ENCODE measurements at places on chromosomes 12 and 14.

- no peak for DNase-seq
Observed at GRCh38 chr12:50734409-50735263, 29.3 kb upstream of the ATF1 start.

DNA sequence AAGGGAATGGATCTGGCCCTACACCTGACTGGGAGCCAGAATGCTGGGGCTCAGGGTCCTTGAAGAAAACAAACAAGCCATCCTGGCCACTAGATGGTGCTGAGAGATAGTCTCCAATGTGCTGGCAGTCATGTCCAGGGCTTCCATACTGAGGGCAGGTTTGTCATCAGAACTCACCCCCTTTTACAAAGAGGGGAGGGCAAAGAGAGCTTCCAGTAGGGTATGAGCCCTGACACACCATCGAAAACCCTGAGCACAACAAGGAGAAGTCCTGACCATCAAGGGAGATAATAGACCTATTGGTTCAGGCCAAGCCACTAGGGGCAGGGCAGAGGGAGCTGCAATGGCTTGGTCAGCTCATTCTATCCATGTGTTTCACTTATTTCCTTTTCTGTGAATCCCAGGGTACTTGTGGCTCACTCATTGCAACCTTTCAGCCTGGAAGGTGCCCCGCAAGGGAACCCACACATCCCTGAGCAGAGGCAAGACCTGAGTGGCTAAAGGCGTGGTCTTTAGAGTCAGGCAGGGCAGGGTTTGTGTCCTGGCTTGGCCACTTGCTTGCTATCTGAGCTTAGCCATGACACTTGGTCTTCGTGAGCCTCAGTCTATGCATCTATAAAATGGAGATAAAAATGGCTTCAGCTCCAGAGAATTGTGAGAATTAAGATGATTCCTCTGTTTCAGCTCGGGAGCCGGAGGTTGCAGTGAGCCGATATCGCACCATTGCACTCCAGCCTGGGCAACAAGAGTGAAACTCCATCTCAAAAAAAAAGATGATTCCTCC, 6.2 kb upstream of the PLEKHH1 start:
- peak; percentile 39 for DNase-seq

GRCh38 chr12:47458279-47458678, 247.6 kb downstream of the RPAP3 start:
- no peak for DNase-seq

GRCh38 chr12:89173096-89173495, 179.2 kb downstream of the DUSP6 start:
- no peak for DNase-seq

DNA sequence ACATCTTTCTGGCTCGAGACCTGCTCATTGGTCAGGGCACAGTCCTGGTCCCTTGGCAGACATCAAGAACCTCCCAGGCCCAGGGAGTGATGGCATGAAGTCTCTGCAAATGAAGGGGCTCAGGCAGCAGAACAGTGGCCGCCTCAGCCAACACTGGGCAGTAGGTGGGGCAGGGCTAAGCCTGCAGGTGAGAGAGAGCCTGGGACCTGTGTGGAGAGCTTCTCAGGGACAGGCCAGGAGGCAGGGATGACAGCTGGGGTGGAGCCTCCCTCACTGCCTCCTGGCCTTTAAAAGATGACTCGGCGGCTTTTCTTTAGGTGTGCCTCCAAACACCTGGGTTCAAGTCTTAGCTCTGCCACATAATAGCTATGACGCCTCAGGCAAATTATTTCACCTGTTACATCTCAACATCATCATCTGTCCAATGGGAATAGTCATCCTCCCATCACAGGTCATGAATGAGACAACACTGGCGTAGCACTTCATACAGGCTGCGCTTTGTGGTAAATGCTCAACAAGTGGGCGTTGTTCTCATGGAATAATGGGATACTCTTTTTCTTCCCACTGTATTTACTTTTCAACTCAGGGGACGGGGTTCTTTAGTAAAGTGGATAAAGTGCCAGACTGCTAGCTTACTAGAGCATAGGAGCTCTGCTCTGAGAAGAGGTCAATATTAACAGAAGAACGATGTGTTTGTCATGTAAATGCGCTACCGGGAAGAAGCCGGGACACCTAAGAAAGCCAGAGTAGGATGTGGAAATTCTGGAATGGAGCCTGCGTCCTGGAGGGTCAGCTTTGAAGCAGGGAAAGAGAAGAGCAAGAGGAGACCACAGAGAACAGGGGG, 277.4 kb downstream of the FOXN3 start:
- DNase-seq = no peak

DNA sequence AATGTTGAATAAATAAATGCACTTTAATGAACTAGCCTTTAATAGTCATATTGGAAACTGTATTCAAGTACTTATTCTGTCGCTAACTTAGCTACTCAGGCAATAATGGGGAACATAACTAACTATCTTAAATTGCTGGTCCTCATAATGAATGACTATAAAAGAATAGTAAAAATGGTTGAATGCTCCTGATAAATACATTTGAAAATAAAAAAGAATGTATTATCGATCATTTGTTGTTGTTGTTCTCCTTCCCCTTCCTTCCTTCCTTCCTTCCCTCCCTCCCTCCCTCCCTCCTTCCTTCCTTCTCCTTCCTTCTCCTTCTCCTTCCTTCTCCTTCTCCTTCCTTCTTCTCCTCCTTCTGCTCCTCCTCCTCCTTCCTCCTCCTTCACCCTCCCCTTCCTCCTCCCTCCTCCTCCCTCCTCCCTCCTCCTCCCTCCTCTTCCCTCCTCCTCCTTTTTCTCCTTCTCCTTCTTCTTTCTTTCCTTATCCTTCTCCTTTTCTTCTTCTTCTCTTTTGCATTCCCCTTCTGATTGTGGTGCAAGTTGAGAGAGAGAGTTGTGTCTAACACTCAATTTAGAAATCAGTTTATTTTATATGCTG, 133.0 kb downstream of the NAV3 start:
- no peak for DNase-seq

GRCh38 chr14:98138666-98139065, 1133.3 kb downstream of the BCL11B start:
- DNase-seq = no peak

GRCh38 chr12:50110762-50111351, 1.2 kb upstream of the COX14 start:
- no peak for DNase-seq

DNA sequence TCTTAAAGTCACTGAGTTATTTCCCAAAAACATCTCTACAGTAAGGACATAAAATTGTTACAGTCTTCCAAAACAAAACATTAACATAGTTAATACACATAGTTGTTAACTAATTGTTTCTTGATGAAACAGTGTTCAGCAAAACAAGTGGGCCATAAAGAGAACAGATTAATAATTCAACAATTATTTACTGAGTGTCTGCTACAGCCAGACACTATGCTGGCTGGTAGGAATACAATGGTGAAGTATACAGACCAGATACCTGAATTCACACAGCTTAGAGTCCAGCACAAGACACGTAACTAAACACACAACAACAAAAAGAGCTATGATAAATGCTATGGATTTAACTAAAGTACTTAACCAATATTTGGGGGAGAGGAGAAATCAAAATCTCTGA, 47.0 kb downstream of the PPP1R12A start:
- no peak for DNase-seq

DNA sequence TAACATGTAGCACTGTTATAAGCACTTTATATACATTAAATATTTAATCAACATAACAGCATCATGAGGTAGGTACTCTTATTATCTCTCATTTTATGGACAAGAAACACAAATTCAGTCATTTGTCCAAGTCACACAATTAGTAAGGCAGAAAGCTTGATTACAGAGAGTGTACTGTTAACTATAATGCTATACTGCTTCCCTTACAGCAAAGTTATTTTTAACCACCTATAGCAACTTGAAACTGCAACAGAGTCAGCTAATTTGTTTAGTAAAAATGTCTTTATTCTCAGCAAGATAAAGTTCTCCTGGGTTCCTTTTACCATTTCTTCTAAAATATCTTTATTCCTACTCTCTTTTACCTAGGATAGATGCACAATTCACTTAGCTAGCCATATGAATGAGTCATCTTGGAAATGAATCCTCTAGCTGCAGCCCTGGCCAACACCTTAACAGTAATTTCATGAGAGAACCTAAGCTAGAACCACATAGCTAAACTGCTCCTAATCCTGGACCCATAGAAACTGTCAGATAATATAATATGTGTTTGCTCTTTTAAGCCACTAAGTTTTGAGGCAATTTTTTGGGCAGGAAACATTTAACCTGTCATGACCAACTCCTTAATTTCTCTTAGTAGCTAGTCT, 90.2 kb upstream of the HECTD1 start:
- DNase-seq = no peak

DNA sequence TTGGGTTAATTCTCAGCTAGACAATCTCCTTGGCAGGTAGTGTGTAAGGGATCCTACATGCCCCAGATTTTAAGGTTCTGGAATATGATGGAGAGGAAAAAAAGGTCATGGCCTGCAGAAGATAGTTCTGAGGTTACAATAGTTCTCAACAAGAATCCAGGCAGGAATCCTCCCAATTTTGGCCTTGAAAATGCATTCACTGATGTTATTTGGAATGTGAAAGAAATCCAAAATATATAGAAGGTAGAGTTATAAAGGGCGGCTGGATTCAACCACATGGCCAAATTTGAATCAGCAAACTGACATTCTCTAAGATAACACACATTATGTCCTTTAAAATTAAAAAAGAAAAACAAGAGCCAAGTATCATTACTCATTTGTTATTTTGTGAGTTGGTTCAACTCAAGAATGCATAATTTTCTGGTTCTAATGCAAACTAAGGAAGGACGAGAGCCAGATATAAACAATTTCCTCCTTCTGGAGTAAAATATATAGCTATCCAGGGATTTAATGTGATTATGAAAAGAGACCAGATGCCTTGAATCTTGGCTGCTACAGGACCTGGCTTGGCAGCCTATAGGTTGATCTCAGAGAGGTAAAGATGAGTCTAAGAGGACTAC, 177.0 kb upstream of the G2E3 start:
- no peak for DNase-seq

GRCh38 chr12:31966558-31967205, 7.5 kb downstream of the RESF1 start:
- no peak for DNase-seq

DNA sequence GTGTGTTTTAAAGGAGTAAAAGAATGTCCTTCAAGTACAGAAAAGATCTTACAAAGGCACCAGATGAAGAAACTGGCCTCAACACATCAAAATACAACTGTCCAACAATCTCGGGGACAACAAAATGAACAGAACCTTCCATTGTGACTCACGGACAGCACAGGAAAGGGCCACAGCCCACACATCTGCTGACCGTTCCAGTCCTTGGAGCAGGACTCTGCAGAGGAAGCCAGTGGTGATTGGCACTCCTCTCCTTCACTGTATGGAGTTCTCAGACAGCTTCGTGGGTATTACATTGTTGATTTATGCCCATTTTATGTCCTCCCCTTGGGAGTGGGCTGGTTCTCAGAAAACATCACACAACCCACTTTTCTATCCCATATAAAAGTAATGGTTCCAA, 32.5 kb upstream of the TC2N start:
- no peak for DNase-seq

DNA sequence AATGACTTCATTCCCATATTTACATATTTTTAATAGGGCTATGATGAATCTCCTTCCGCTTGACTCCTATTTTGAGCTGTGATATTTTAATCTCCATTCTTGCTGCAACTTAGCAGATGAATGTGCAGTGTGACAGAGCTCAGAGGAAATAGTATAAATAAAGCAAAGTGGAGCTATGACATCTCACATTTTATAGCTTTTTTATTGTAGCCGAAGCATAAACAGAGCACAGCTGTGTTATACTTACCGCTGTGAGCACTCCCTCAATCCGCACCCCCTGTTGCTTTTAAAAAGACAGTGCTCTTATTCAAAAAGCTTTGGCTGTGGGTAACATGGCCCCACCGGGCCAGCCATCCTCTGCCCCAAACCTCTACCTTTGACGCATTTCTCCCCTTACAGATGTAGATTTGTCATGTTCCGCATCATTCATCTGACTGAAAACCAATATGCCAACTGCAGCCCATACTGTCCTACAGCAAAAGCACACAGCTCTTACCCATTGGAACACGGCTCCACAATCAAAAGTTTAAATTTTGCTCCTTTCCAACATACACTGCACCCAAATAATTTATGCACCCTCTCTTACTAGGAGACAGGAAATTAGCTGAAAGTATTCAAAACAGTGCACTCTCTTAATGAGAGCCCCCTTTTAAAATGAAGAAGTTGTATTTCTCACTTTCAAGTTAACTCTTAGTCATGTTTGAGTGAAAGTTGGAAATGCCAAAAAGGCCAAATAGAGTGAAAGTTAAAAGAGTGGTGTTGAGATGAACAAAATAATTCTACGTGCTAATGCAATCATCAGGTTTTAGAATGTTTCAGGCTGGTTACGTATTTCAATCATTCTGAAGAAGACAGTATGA, 429.3 kb upstream of the SOX5 start:
- no peak for DNase-seq

Data from GDM1 (cell line).